ENCODE measurements at places on chromosomes 16 and 17. TPM values are rescaled to one million over a fixed set of nuclear protein-coding genes. Genes with fewer than 3 reads are reported as not detected.

KRTAP1-1 gene
- not detected for total RNA-seq

CLEC10A gene
- not detected for total RNA-seq

PDIA2 gene
- 0.64 TPM for total RNA-seq

SLFN14 gene
- not detected for total RNA-seq

TBC1D3H gene
- total RNA-seq = not detected

CPHXL2 gene
- not detected for total RNA-seq

Data from NCI-H460 (cell line).